ENCODE measurements at places on chromosomes 11 and 22.

- no peak for DNase-seq
Measured at GRCh38 chr22:49517211-49517610, 310.5 kb downstream of the BRD1 start.

DNA sequence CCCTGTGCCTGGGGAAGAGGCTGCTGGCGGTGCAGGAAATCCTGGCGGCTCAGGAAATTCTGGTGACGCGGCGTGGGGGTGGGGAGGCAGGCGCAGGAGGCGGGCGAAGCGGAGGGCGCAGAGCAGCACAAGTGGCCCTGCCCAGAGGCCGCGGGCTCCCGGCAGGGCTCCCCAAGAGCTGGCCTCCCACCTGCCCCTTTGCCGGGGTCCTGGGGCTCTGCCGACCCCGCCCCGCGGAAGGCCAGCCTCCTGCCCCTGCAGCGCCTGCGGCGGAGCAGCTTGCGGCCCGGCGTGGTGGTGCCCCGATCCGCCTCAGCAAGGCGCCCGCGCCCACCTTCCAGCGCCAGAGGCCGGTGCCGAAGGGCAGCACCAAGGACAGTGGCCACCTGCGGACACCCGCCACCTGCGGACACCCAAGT is 100.2 kb upstream of the OR4C13 start:
- no peak for DNase-seq

DNA sequence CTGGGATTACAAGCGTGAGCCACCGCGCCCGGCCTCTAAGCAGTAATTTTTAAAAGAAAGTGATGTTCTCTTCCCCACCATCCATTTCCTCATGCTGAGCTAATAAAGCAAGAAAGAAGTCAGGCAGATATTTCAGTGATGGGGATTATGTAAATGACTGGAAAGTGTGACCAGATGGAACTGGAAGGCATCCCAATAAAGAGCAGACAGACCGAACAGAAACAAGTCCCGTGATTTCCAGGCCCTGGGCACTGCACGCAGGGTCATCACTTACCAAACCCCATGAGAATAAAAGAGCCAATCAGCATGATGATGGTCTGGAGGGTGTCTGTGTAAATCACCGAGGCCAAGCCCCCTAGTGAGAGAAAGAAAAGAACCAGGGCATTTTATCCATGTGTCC is 18.2 kb downstream of the SLC5A4 start:
- DNase-seq, result no peak

DNA sequence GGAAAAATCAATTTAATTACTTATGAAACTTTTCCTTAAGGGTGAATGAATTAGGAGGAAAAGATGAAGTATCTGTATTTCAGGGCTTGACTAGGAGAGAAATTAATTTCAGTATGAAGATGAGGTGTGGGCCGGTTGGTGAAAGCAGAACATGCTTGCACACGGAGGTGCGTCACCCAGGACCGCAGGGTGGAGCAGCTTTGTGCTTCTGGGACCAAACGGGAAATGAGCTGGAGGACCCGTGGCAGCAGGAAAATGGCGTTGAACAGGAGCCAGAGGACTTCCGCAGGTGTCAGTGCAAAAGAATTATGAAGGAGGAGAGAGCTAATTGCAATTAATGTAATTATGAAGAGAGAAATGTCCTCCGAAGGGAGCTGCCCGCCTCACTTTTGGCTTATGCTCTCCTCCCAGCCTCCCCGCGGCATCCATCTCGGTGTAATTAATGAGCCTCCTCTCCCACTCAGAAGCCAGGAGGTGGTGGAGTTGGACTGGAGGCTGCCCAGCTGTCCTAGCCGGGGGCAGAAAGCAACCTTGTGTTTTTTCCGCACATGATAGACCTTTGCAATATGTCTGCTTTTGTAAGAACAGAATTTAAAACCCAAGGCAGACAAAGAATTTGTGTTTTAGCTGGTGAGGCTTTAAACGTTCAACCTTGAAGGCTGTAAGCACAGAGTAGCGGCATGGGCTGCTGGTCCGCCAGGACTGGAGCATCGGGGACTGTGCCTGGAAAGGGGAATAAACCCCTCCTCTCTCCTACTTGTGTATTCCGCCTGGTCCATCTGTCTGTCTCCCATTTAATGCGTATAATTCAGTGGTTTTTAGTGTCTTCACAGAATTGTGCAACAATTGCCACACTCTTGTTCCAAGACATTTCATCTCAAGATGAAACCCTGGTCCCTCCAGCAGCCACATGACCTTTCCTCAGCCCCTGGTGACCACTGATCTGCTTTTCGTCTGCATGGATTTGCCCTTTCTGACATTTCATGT is 180.6 kb downstream of the TBC1D22A start:
- DNase-seq, result no peak

- DNase-seq, result no peak
Measured at GRCh38 chr11:62794201-62794775, 2.5 kb upstream of the TMEM223 start.

DNA sequence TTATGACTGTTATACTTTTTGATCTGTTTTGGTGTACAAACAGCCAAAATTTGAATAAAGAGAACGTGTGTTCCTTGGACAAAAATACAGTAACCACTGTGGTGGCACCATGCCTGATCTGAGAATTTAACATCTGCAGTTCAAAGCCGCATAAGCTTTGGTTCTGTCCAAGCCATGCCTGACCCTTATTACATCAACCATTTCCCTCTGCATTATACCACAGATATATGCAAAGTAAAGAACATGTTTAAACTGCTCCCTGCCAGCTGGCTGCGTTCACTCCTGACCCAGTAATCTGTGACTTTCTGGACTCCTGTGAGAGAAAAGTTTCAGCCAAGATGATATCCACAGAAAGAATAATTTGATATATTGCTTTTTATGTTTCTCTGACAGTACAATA is 890.5 kb upstream of the ANO3 start:
- no peak for DNase-seq

- no peak for DNase-seq
Measured at GRCh38 chr22:35863432-35863831, 145.8 kb downstream of the APOL5 start.

- DNase-seq, result peak; percentile 48
Measured at GRCh38 chr11:124762105-124762623, at the start of gene ESAM. Gene ESAM (minus strand): TSS chr11:124762290. CDS start chr11:124762154, 136 bp downstream.

DNA sequence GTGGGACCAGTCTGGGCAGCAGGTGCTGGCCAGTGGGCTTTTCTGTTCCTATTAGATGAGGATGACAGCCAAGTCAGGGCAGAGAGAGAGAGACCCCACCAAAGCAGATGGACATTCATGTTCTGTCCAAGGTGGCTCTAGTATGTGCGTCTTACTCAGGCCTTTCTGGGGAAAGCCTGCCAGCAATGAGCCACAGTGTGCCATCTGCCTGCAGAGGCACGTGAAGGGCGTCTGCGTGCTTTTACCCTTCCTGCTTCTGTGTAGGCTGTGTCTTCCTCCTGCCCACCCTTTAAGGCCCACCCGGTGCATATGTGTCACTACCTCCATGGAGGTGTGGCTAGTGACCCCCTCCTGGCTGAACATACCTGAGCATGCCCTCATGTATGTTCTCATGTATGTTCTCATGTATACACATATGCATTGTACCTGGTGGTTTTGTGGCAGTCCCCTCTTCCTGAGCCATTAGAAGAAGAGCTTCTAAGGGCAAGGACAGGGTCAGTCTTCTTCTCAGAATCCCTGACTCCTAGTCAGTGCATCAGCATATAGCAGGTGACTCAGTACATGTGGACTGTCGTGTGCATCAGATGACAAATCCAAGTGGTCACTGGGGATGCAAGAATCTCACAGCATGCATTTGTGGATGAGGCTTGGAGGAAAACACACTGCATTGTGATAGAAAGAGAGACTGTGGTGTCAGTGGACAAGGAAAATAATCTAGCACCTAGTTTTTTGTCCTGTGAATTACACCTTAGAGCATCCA is 90.4 kb upstream of the YWHAH start:
- DNase-seq, result no peak

DNA sequence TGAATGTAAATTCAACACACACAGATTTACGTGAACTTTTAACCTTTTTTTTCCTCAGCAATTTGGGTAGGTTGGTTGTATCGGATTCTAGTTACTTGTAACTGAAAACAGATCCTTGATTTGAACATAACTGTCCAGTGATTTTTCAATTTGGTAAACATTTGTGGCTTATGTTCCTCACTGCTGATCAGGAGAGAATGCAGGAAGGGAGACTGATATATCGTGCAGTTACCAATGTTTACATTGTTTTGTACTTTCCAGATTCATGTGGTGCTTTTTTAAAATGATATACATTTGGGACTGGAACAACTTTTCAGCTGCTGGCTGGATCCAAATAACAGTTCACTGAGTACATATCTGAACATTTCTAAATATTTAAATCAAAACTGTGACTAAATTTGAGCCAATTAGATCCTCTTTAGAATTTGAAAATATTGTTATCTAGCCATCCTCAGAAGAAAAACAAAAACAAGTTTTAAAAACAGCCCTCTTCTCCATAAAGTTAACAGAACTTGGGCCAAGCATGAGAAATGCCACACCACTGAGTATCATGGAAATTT is 84.3 kb upstream of the MTMR2 start:
- no peak for DNase-seq

DNA sequence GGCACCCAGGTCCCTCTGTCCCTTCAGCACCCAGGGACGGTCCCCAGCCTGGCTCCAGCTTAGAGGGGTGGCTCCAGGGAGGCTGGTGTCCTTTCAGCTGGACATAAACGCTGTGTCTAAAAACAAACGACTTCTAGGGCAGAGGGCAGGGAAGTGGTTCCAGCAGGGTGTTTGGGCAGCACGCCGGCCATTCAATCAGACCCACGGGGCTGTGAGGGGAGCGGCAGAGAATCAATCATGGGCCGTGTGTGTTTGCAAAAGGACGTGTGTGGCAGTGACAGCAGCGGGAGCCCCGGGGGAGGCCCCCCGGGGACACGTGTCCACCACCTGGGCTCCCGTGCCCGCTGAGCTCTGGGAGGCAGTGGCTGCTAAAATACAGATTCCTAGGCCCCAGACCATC is 127.7 kb downstream of the MN1 start:
- DNase-seq, result no peak

- no peak for DNase-seq
Measured at GRCh38 chr11:93791493-93791892, 7.4 kb downstream of the MED17 start.

- DNase-seq, result peak; percentile 7
Measured at GRCh38 chr22:17366830-17367229, 2.4 kb upstream of the CECR2 start.
